ENCODE measurements at places on chromosomes 16 and 17.

- DNase-seq, result no peak
Observed at GRCh38 chr17:54455251-54455868, 445.3 kb upstream of the TOM1L1 start.

- no peak for DNase-seq
Observed at GRCh38 chr16:15856182-15856581, 646 bp downstream of the MYH11 start.

DNA sequence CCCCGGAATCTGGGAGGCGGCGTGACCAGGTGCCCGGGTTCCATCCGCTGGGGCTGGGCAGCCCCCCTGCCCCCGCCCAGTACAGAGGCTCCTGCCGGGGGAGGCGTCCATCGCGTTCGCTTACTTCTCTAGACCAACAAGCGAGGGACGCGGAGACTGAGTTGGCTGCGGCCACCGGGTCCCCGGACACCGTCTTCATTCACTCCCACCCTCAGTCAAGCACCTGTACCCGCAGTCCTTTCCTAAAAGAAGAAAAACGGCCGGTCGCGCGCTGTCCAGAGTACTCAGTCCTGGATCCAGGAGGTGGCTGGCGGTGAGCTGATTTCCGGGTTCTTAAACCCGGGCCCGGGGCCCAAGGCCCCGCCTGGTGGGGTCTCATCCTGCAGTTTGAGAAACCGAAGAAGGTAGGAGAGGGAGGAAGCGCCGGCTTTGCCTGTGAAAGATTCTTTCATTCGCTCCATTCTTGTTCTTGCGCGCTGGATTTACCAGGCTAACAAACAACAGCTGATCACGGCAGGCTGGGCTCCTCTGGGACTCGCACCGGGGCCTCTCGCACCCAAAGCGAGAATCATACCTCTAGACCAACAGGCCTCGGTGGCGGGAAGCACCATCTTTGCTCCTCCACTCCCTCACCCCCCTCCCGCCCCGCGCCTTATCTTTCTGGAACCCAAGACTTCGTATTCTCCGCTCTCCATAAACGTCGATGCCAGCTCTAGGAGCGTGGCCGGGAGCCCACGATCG lies 17.4 kb upstream of the OR1F1 start:
- no peak for DNase-seq

DNA sequence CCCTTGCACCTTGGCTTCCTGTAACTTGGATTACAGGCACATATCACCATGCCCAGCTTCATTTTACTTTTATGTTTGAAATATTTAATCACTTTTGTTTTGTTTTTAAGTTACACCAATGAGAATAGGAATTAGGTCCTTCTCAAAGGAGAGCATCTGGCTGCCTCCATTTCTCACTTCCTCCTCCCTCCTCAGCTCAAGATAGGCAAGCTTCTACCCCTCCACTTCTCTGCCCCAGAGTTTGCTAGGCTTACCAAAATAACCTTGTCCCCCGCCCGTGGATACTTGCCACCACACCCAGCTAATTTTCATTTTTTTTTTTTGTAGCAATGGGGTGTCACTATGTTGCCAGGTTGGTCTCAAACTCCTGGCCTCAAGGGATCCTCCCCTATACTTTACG lies 17.9 kb downstream of the GABARAPL2 start:
- DNase-seq, result no peak

- no peak for DNase-seq
Observed at GRCh38 chr17:83189044-83190003, 109.9 kb downstream of the METRNL start.

DNA sequence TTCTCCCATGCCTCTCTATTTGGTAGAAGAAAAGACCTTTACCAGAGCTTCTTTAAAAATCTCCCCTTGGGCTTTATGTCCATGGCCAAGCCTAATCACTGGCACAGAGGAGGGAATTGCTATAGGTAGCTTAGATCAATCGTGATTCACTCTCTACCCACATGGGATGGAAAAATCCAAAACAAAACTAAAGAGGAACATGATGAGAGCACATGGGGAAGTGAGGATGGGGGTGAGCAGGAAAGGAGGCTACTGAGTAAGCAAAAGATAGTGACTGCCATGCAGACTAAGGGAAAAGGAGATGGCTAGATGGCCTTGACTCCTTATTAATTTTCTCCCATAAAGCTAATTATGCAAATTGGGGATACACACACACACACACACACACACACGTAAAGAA lies 201.2 kb downstream of the HS3ST3A1 start:
- DNase-seq, result no peak

- DNase-seq, result no peak
Observed at GRCh38 chr16:13421726-13422125, 498.2 kb upstream of the ERCC4 start.

DNA sequence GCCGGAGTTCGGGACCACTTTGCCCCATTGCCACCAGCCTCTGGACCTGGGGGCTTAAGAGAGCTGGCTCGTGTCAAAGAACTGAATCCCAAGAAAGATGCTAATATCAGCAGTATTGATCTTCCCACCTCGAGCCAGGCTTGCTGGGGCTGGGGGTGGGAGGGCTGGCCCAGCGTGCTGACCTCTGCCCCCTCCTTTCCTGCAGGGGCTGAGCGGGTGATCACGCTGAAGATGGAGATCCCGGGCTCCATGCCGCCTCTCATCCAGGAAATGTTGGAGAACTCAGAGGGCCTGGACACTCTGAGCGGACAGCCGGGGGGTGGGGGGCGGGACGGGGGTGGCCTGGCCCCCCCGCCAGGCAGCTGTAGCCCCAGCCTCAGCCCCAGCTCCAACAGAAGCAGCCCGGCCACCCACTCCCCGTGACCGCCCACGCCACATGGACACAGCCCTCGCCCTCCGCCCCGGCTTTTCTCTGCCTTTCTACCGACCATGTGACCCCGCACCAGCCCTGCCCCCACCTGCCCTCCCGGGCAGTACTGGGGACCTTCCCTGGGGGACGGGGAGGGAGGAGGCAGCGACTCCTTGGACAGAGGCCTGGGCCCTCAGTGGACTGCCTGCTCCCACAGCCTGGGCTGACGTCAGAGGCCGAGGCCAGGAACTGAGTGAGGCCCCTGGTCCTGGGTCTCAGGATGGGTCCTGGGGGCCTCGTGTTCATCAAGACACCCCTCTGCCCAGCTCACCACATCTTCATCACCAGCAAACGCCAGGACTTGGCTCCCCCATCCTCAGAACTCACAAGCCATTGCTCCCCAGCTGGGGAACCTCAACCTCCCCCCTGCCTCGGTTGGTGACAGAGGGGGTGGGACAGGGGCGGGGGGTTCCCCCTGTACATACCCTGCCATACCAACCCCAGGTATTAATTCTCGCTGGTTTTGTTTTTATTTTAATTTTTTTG lies 8.5 kb downstream of the GJD3 start:
- no peak for DNase-seq

- no peak for DNase-seq
Observed at GRCh38 chr16:72084445-72084844, 9.0 kb downstream of the TXNL4B start.
